Activated CD8-positive, alpha-beta memory T cell treated with anti-CD3 and anti-CD28 coated beads, Interleukin-2, amount 10 ng/mL, durations not matched to agents 7 days and 5 days (primary cell): ENCODE measurements at places on chromosomes 2 and 18.

DNA sequence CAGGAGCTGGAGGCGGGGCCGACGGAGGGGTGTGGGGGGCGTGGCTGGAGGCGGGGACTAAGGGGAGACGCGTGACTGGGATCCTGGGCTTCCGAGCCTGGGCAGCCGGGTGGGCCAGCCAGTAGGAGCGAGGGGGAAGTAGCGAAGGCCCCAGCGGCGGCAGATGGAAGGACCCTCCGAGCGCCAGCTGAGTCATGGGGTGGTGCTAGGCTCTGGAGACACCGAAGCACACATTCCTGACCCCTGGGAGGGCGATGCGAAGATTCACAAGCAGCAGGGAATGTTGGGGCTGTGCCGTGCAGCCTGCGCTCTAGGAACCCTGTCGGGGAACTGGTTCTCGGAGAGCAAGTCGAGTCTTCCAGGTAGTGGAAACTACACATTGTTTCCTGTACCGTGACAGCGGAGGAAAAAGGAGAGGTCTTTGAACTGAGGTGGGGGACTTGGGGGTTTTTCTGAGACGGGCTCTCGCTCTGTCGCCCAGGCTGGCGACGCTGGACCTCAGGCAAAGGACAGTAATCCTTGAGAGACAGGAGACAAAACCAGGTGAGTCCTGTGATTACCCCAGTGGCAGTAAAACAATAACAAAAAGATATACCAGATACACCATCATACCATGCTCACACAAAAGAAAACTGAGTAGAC, 650 bp upstream of the AFG3L2 start:
- DNase-seq, result no peak

DNA sequence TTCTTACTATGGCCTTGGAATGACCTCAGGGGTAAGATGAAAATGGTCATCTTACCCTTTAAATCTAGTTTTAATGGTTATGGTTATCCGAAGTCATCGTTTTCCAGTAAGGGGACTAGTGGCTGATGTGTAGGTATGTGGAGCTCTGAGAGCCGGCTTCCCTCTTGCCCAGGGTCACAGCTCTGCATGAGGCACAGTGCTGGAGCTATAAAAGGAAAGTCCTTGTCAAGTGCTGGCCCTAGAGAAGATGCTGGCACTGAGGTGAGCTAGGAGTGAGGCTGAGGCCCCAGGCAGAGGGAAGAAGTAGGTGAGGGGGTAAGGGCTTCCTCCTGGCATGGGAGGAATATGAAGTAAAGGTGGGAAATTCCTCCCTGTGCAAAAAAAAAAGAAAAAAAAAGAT, 35.0 kb downstream of the SMARCAL1 start:
- DNase-seq, result no peak

GRCh38 chr2:235520787-235521186, 26.9 kb downstream of the AGAP1 start:
- no peak for DNase-seq

- no peak for DNase-seq
Measured at GRCh38 chr18:62374410-62374965, 49.4 kb downstream of the TNFRSF11A start.

GRCh38 chr2:215280326-215280725, 31.5 kb upstream of the ATIC start:
- DNase-seq, result no peak

DNA sequence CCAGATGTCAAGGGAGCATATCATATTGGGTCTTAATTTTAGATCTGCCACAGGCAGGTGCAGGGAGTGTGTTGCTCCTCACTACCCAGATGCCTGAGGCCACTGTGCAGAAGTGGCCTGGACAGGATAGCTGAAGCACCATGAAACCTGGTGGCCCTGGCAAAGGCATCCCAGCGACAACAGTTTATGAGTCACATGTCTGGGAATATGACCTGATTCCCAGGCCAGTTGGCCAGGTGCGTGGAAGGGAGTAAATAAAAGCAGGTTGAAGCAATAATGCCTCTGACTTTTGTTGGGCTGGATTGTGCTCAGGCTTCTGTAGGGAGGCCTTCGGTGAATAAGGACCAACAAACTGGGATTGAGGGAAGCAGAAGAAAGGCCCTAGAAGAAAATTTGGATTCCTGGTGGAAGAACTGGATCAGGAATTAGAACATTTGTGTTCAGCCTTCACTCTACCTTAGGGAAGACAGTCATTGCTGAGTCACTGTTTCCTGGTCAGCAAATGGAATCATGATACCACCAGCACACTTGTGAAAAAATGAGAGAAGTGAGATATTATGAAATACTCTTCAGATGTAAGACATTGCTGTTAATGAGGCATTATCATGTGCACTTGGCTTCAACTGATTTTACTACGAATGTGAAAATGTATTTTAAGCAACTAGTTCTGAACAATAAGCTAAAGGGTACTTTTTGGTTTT, 78.4 kb upstream of the ZNF516 start:
- DNase-seq, result no peak

GRCh38 chr2:709138-709765, 32.0 kb upstream of the TMEM18 start:
- DNase-seq, result no peak

GRCh38 chr2:97911206-97911921, 84.4 kb downstream of the TMEM131 start:
- no peak for DNase-seq

GRCh38 chr2:190582736-190583506, 48.4 kb upstream of the NEMP2 start:
- no peak for DNase-seq

GRCh38 chr2:238431456-238431855, 4.7 kb downstream of the ASB1 start:
- DNase-seq, result no peak

DNA sequence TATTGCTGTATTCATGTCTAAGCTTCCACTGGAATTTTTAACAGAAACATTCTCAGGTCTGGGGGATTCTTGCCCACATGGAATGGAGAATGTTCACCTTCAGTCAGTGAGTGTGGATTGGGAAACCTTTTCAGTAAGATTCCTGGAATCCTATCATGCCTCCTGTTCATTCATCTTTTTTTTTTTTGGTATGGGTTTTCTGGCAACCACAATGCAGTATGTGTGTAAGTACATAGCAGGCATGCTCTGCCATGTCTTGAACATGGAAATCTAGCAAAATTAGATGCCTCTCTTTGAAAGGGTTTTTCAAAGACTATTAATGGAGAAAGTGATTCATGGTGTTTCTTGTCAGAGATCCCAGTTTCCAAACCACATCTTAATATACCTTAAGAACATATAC, 176.5 kb downstream of the LTBP1 start:
- no peak for DNase-seq

DNA sequence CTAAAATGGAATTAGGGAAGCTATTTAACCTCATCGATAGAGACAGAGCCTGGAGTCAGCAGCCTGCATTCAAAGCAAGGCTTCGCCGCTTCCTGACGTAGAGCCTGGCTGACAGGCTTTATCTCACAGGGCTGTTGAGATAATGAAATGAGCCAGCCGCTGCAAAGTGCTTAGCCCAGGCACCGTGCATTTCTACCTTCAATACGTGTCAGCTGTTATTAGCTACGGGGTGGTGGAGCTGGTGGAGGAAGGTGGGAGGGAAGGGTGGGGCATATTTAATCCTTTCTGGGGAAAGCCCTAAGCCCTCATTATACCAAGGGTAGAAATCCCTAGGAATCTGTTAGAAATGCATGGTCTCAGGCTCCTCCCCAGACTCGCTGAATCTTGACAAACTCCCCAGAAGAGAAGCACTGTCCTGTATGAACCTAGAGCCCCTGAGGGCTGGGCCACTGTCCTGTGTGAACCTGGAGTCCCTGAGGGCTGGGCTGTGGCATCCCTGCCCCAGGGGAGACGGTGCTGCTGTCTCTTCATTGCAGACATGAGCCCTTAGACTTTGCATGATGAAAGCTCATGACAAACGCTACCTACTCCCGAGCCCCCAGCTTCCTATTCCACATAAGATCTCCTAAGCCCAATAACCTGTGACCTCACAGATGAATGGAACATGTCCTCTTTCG, 72.4 kb downstream of the ALPK2 start:
- no peak for DNase-seq

- DNase-seq, result no peak
Measured at GRCh38 chr2:187377340-187377739, 70.7 kb downstream of the CALCRL start.

DNA sequence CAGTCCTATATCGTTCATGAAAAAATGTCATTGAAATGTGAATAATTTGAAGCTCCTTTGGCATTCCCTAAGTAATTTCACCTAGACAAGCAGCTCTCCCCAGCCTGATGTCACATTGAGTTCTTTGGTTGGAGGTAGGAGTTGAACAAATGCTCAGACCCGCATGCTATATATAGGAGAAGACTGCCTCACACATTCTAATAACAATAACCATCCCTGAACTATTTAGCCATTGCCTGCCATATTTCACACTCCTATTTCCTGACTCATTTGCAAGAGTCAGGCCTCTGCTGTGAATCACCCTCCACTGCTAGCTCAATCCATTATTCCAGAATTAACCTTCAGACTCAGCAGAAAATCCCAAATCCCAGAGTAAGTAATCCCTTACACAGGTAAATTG, 256.6 kb upstream of the ACVR2A start:
- DNase-seq, result no peak

DNA sequence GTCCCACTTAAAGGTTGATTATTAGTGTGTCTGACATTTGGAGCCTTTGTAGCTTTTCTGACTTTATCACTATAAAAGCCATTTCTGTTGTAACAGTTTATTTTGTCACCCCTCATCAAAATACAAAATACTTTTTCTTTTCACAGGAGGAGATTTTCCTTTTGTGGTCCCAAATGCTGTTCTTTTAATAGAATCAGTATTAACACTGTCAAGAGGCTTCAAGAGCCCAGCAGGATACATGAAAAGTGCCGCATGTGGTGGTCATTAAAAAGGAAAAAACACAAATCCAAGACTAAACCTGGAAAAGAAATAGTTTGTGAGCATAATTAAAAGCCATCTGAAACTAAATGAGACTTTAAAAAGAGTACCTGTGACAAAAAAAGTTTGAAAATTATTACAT, 515.7 kb downstream of the DCDC2C start:
- no peak for DNase-seq

DNA sequence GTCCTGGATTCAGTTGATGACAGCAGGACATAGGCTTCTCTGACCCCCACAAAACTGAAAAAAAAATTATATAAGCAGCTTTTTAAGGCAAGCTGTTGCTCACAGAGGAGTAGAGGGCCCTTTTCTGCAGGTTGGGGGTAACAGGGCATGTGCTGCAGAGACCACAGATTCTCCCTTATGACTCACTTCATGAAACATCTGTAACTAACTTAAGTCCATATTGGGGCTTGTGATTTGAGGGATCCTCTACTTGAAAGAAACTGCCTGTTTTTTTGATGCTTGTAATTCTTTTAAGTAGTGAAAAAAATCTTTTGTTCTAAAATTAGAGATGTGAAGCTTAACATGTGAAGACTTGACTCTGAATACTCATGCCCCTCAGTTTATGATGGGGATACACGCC, 33.4 kb downstream of the XRCC5 start:
- peak; percentile 67 for DNase-seq

DNA sequence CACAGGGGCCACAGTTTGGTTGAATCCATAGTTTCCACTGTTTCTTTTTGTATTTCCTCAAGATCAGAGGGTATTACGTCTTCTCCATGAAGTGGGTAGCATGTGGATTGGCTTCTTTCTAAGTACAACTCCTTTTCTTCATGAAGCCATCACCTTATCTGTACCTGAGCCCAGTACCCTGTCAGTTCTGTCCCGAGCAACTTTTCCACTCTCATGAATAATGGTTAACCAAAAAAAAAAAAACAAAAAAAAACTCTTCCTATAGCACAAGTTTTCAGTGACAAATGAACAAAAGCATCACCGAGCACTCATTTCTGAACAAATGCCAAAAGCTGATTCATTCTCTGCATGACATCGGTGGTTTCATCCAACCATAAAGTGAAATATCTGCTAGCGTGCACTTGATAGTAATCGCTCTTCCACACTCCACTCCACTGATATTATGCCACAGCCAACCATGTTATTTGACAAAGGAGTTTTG, 53.0 kb upstream of the CCDC150 start:
- DNase-seq, result no peak
